Activated T-cell treated with anti-CD3 and anti-CD28 coated beads, Interleukin-2, amount 50 U/mL, for 48 hours (primary cell): ENCODE measurements at places on chromosomes 11 and 22.

GRCh38 chr22:47178339-47178738 is 415.9 kb downstream of the TBC1D22A start:
- no peak for DNase-seq

GRCh38 chr11:92698742-92699141 is 270.7 kb upstream of the MTNR1B start:
- no peak for DNase-seq

GRCh38 chr11:67466367-67466766 is 2.7 kb downstream of the TMEM134 start:
- no peak for DNase-seq

GRCh38 chr11:68551223-68551622 is 90.7 kb downstream of the PPP6R3 start:
- no peak for DNase-seq

- DNase-seq: no peak
Measured at GRCh38 chr22:50218153-50218995, 17.6 kb downstream of the SELENOO start.

- DNase-seq: no peak
Measured at GRCh38 chr11:68509066-68509465, 48.5 kb downstream of the PPP6R3 start.

DNA sequence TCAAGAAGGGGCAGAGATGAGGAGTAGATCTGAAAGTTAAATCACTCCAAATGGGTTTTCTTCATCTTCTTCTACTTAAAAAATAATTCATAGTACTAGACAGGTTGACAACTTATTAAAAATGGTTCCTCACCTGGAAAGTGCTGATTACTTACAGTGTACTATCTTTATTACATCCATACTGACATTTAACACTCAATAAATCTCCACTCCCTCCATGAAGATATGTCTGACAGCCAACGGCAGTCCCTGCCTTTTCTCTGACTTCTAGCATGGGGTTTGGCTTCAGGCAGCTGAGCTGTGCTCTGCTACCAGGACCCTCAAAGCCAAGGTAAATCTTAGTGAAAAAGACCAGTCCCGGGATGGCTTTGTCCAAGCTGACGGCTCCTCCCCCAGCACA is 133.4 kb upstream of the CSNK2A3 start:
- DNase-seq: no peak

DNA sequence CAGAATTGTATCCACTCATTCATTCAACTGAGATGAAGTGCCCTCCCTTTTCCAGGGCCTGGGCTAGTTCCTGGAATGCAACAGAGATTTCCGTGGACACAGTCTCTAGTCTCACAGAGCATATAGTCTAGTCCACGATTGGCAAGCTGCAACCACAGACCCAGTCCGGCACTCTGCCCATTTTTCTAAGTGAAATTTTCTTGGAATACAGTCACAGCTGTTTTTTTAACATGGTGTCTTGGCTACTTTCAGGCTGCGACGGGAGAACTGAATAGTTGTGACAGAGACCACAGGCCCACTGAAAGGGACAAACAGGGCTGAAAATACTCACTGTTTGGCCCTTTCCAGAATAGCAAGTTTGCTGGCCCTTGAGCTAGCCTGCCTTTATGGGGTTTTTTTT is 29.2 kb downstream of the ALG12 start:
- no peak for DNase-seq

DNA sequence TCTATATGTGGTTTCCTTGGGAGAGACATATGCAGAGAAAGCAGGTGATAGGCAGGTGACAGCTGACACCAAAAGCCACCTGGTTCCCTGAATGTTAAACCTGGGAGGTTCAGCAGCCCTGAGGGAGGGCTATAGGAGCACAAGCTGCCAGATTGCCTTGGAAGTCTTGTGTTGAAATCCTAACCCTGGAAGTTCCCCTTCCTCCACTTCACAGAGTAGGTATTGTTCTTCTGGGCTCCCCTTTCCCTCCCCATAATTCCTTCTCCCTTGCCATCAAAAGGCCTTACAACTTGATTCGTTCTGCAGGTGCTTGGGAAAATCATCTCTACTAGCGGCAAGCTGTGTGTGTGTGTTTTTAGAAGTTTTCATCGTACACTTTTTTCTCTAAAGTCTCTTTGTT is 5.4 kb downstream of the LDLRAD3 start:
- no peak for DNase-seq

- DNase-seq: no peak
Measured at GRCh38 chr11:3217818-3218482, 663 bp downstream of the MRGPRG start.

DNA sequence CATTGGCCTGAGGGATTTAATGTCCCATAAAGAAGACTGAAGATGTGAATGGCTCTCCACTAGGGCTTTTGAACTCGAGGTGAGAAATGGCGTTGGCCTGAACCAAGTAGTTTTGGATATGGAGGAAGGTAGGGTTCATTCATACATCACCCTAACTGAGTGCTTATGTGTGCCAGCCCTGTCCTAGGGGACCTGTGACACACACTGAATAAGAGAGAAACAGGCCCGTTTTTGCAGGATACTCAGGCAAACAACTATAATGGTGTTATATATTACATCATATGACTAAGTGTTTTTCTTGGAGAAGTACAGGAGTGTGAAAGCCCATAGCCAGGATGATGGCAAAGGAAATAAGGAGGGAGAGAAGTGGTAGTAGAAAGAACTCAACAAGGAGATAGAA is 368.1 kb downstream of the TMEM135 start:
- no peak for DNase-seq

DNA sequence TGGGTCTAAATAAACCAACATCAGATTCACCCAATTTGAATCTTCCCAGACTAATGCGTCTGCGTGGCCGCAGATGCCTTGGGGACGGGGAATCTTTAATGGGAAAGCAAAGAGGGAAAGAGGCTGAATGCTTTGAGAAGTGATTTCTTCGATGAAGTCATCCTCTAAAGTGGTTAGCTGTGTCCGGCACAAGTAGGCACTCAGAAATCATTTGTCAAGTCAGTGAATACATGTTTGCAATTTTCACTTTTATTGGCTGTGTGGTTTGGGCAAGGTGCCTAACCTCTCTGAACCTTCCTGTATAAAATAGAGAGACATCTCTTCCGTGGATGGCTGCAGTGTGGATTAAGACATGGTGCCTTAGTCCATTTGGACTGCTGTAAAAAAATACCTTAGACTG is 19.7 kb upstream of the IFT27 start:
- no peak for DNase-seq

DNA sequence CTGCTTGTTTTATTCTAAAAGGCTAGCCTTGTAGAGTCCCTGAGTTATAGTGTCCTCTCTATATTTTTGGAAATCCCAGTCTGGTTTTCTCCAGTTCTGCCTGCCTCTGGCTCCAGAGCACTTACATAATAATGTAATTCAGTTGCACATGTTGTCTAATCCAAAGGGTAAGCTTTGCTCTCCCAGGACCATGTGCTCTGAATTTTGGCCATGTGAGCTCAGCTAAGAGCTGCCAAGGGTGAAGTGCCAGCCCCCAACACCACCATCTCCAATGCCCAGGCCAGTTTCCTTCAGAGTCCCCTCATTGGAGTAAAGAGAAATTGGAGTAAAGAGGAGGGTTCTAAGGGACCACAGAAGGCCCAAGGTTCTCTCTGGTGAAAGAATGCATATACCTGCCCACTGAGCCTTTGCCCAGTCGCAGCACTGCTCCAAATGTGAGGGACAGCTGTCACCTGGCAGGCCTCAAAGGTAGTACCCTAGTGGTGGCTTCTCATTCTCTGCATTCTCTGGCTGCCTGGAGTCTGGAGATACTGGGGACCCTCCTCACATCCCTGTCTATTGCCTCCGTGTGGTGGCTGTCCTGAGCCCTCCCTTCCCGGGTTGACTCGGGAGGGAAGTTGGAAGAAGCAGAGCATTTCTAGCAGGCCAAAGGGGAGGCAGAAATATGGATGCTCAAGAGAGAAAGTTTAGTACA is 4.9 kb downstream of the CRY2 start:
- DNase-seq: no peak

DNA sequence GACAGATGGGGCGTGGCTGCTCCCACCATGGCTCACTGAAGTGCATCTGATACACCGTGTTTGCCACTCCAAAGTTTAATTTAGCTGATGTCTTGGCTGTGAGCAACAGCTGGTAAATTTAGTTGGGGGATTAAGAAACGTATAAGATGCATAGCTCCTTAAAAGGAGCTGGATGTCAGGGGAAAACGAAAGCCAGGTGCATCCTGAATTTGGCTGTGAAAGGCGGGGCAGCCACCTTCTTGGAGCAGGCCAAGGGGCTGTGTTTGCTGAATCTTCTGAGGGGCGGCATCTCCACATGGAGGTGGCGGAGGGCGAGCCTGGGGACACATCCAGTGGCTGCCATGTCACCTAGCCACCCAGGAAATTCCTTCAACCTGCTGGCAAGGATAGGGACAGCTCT is 20.7 kb upstream of the NCF4 start:
- DNase-seq: no peak

DNA sequence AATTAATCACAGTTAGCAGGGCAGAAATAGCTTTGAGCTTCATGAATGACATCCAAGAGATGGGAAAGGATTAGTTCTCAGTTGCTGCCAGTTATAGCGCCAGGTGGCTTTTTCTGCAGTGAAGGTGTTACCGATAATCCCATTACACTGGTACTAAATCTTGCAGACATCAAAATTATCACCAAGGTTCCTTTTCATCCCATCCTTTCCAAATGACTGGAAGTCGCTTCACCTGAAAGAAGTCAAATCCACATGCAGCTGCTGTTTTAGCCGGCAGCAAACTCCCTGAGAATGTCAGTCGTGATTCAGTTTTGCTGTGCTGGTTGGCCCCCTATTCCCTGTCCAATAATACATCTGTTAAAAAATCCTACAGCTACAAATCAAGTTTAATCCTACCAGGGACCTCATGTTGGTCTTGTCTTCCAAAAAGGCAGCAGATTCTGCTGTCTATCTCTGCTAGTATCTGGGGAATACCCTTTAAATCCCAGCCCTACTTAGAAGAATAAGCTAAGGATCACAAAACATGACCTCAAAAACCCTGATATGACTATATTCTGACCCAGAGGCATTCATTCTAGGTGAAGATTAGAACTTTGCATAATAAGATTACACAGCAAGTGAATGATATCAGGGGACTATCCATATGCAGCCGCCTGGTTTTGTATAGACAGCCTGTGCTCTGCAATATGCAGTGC is 31.7 kb downstream of the IMMP1L start:
- DNase-seq: no peak

DNA sequence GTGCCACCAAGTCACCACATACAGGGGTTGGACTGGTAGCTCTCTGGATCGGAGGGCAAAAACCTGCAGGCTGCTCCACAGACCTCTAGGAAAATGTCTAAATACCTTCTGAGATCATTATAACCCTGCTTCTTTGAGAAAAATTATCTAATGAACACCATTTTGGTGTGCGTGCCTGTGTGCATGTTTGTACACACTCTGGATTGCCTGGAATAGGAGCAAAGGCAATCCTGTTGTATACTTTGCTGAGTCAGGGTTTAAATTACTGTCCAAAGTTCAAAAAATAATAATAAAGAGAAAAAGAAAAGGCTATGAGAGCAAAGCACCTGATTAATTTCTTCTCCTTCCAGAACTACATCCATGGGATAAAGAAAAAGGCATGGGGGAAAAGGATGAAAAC is 11.0 kb downstream of the JAML start:
- DNase-seq: no peak

- no peak for DNase-seq
Measured at GRCh38 chr22:37752189-37753087, 55.3 kb upstream of the GCAT start.

DNA sequence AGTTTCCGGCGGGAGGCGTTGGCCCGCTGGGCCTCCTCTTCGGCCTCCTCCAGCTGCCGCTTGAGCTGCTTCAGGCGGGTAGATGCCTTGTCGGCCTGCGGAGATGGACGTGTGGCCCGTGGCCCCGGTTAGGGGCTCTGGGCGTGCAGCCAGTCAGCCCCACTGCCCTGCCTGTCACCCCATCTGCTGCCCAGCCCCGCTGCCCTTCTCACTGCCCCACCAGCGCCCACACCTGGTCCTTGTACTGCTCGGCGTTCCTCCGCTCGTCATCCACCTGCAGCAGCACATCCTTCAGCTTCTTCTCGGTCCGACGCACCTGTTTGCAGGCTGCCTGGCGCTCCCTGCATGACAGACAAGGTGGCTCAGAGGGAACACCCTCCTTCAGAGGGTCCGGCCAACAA is 31.2 kb downstream of the APOL1 start:
- no peak for DNase-seq

DNA sequence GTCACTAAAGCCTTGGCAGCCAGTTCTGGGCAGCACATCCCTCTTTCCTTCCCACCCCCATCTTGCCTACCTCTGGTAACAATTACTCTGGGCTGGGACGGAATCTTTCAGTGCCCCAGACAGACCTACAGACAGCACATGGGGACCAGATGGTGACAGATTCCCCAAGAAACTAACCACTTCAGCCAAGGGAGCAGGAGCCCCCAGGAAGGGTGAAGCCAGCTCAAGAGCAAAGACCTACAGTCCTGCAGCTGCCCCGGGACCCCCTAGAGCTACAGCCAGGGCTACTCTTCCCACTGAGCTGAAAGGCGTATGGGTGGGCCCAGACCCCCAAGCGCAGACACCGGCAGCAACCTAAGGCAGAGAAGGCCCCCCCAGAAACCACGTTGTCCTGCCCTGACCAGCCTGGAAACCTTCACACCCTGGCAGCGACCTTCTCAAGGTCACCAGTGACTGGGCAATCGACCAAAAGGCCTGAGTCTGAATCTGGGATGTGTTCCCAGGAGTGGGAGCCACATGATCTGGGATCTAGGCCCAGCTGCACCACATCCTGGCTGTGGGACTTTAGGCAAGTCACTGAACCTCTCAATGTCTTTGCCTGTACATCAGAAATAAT is 65.8 kb downstream of the LRRC32 start:
- no peak for DNase-seq

DNA sequence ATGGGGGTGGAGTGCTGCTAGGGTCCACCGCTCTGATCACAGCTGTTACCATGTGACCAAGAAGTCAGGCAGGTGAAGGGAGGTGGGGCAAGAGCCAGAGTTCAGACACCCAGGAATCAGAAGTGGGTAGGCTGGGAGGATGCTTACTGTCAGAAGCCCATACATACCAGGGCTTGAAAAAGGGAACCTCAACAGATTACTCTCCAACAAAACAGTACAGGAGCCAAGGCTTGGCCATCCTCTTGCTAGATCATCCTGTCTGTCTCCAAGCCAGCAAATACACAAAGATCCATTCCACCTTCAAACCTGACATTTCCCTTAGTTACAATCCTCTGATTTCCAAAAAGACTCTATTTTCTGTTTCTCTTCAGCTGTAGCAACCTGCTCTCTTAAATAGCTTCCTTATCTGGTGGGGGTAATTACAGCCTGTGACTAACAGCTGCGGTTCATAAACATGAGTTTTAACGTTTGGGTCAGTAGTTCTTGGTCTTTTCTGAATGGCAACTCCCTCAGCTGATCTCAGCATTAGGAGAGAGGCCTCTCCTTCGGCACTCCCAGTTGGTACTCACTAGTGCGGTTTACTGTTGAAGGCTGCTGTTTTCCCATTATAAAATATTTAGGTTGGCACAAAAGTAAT is 31.1 kb upstream of the WT1 start:
- DNase-seq: no peak

DNA sequence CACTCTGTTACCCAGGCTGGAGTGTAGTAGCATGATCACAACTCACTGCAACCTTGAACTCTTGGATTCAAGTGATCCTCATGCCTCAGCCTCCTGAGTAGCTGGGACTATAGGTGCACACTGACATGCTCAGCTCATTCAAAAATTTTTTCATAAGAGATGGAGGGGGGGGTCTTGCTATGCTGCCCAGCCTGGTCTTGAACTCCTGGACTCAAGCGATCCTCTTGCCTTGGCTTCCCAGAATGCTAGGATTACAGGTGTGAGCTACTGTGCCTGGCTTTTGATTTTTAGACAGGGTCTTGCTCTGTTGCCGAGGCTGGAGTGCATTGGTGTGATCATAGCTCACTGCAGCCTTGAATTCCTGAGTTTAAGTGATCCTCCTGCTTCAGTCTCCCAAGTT is 14.0 kb downstream of the PRAME start:
- DNase-seq: no peak
